ENCODE measurements at places on chromosomes 6 and 20. TPM values are rescaled to one million over a fixed set of nuclear protein-coding genes. Genes with fewer than 3 reads are reported as not detected.

Gene DZANK1
- 1.6 TPM for total RNA-seq

Gene TINAG
- total RNA-seq: not detected

Gene HLA-DQA1
- not detected for total RNA-seq

Gene VSX1
- total RNA-seq: not detected

Gene APMAP
- total RNA-seq: 98.9 TPM

All from NCI-H460 (cell line).